ENCODE measurements at places on chromosomes 13 and 19.

DNA sequence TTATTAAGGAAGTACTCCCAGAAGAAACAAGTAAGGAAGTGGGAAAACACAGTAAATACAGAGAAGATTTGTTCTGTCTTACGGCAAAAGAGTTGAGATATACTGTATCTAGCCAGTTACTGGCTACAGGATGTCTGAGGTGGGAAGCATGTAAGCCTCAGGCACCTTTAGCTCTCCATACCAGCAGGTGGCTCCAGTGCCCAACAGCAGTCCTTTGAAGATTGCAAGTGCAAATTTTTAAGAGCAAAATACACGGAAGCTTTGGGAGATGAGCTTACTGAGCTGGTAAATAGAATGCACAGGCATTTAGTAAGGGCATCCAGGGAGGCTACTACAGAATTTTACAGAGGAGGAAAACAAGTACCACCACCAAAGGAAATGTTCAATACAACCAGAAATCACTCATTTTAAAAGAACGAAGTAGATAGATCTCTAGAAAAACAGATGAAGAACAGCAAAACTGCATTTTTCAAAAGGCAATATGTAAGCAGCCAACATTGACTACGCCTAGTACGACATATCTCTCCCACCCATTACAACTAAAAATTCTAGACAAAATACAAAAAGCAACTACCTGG lies 57.9 kb upstream of the VSTM2B start:
- no peak for DNase-seq

- no peak for DNase-seq
Observed at GRCh38 chr19:48484247-48484893, 15.2 kb downstream of the CYTH2 start.

DNA sequence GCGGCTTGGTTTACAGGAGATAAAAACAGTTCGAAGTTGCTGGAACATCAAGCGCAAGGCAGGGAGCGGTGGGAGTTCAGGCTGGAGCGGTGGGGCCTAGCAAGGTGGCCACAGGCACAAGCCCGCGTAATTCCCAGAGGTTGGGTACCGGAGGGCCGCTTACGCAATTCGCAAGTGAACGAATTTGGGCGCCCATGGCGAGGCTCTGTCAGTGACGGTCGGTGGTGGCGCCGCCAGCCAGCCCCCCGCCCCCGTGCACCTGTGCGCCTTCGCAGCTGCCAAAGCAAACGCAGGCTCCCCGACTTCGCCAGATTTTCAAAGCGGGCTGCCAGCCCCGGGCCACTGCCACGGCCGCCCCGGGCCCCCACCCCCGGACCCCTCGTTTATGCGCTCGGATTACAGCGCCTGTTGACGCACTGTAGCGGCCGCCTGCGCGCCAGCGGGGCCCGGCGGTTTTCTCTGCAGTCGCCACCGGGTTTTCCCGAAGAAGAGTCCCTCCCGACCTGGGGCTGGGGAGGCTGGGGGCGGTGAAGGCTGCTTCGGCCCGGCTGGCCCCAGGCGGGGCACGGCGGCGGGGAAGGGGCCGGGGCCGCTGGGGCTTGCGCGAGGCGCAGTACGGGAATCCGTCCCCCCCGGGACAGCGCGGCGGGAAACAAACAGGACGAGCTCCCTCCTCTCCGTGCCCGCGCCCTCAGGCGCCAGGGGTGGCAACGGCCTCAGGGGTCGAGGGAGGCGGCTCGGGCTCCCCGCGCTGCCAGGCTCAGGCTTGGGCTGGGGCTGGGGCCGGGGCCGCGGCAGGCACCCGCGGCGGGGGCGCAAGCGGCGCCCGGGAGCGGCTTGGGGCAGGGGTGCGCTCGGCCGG lies 709 bp downstream of the N4BP2L1 start:
- peak; percentile 29 for DNase-seq

DNA sequence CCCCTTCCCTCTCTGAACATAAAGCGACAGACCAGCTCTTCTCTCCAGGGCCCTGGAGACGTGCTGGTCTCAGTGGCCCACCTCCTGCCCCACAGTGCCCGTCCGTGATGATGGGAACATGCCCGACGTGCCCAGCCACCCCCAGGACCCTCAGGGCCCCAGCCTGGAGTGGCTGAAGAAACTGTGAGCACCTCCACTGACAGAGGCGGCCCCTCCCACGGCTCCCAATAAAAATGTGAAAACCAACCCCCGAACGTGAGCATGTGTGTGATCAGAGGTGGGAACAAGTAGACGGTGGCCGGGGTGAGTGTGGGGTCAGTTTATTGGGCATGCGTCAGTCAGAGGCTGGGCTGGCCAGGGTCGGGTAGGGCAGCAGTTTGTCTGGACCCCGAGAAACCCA lies 4.1 kb downstream of the NDUFA3 start:
- DNase-seq: no peak

DNA sequence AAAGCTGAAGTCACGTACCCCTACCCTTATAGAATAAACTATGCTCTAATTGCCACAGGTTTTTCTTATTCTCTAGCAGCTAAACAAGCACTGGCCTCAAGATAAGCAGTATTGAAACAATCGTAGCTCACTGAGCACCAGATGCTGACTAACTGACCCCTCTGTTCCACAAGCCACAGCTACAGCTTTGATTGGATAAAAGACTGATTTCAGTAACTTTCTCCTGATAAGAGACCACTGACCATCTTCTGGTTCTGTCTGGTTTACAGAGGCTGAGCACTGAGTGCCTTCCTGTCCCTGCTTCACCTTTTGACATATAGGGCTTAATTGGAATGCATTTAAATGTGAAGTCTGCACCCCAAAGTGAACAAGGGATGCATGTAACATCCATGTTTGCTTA lies 8.4 kb upstream of the RAP2A start:
- DNase-seq: no peak

DNA sequence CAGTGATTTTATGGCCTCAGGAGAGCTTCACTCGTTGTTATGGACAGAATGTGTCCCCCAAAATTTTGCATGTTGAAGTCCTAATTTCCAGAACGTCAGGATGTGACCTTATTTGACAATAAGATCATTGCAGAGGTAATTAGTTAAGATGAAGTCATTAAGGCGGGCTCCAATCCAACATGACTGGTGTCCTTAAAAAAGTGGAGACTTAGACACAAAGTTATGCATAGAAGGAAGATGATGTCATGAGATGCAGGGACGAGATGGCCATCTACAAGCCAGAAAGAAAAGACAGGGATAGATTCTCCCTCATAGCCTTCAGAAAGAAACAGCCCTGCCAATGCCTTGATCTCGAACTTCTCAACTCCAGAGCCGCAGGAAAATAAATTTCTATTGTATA lies 25.8 kb upstream of the SPATA13 start:
- no peak for DNase-seq

GRCh38 chr19:51439021-51439465 lies 19.2 kb downstream of the SIGLEC8 start:
- peak; percentile 52 for DNase-seq

GRCh38 chr13:41696163-41697003 lies 239.0 kb downstream of the RGCC start:
- no peak for DNase-seq

- DNase-seq: no peak
Observed at GRCh38 chr13:83819156-83819555, 63.1 kb downstream of the SLITRK1 start.

- no peak for DNase-seq
Observed at GRCh38 chr13:110240352-110240751, 66.6 kb downstream of the COL4A1 start.

DNA sequence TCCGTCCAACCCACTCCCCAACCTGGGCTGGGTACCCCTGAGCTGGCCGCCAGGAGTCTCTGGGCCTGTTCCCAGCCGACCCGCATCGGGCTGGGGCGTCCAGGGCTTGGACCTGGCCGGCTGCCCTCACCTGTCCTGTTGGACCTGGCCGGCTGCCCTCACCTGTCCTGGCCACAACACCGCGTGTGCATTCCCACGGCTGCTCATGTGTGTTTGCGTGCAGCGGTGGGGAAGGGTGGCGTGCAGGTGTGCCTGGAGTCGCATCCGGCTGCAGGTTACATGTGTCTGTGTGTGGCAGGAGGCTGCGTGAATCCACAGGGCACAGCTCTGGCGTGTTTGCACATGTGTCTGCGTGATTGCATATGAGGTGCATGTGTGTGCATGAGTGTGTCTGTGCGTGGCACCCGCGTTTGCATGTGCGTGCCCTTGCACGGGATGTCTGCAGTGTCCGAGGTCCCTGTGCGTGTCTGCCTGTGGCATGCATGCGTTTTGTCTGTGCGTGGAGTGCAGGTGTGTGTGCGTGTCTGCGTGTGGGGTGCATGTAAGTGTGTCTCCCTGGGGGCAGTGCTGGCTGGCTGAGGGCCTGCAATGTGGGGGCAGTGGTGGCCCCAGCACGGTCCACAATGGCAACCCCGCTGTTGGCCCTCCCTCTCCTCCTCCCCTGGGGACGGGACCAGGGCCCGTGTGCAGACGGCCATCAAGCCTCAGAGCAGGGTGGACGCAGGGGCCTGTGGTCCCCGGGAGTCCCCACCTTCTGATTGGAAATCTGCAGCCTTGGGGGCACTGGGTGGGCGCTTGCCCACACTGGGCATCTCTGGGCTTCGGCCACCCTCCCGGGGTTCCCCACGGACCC lies 3.4 kb downstream of the EFNA2 start:
- DNase-seq: no peak

DNA sequence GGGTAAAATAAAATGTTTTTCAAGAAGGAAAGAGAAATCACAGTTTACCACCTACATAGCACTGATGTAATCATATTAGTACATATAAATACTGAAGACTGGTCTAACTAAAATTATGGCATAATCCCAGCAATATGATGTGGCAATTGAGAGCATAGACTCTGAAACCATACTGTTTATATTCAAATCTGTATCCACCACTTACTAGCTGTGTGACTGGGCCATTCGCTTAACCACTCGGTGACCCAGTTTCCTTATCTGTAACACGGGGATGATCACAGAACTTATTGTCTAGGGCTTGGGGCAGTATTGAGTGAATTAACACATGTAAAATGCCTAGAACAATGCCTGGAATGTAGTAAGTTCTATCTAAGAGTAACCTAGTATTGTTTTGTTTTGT lies 13.1 kb upstream of the GTF3A start:
- no peak for DNase-seq

DNA sequence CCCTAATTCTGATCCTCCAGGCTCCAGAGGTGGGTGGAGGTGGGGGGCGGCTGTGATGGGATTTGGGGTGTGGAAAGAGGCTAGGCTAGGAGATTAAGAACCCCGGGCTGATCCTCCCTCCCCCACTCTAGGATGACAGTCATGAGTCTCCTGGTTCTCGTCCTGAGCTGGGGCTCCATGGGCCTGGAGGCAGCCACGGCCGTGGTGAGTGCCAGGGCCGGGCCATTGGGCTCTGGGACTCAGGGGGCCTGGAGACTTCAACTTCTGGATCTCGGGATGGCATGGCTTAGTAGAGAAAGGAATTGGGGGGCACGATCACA lies 13.9 kb downstream of the TTYH1 start:
- no peak for DNase-seq

GRCh38 chr19:17797424-17798201 lies 2.7 kb downstream of the B3GNT3 start:
- DNase-seq: no peak

GRCh38 chr19:40229484-40229883 lies 3.0 kb upstream of the CCNP start:
- no peak for DNase-seq

DNA sequence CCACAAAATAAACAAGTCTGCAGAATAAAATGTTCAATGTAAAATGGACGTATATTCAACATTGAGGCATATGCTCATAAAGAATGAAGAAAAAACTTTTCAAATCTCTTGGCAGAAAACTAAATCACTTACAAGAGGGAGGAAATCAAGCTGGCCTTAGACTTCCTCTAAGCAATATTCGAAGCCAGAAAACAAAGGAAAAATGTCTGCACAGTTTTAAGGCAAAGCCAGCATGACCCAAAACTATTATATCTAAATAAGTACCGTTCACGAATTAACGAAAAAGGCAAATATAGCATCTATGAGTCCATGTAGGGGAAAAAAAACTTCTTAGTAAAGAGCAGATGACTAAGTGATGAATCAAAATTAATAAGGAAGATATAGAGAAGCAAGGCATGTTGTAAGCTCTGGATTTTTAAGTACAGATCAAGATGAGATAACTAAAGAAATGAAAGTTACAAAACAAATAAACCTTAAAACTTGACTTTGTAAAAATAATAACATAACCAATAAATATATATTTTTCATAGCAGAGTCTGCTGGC lies 101.3 kb downstream of the KCNRG start:
- DNase-seq: no peak

DNA sequence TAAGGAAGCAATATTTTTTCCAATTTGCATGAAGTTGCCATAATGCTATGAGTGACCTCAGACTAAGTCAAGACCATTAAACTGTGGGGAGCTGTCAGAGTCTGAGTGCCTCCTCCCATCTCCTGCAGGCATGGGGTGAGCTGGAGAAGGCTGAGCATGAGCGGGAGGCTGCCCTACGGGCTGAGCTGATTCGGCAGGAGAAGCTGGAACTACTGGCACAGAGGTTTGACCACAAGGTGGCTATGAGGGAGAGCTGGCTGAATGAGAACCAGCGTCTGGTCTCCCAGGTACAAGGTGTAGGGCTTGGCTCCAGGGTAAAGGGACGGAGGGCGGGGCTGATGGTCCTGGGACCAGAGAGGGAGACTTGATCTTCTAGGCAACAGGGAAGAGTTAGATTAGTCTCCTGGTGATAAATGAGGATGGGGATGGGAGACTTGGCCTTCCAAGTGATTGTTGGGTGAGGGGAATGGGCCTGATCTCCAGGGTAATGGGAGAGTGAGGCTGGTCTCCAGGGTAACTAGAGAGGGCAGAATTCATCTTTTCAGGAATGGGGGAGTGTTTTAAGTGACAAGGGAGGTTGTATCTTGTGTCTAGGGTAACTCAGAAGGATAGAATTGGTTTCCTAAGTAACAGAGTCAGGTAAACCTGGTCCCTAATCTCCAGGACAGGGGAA lies 36.0 kb downstream of the SPTBN4 start:
- no peak for DNase-seq

GRCh38 chr19:38684078-38684861 lies 36.8 kb downstream of the ACTN4 start:
- no peak for DNase-seq

Measured in GDM1 (cell line).